Mesothelial cell of epicardium (in vitro differentiated cells): ENCODE measurements at places on chromosomes 11 and 22.

- no peak for DNase-seq
- no peak overlapping the region for H3K4me3 ChIP-seq
- H3K27ac ChIP-seq, result peak overlapping the region; percentile 64
- H3K36me3 ChIP-seq, result no peaks in the 10 kb centered on the region
- peaks cover 9% of the 10 kb centered on the region for H3K4me1 ChIP-seq
- no peaks in the 10 kb centered on the region for H3K27me3 ChIP-seq
Measured at GRCh38 chr11:94948070-94948617, 25.2 kb downstream of the CWC15 start.

GRCh38 chr11:18203723-18204122 is 31.1 kb downstream of the MRGPRX4 start:
- no peak overlapping the region for H3K27ac ChIP-seq
- no peaks in the 10 kb centered on the region for H3K36me3 ChIP-seq
- no peak for DNase-seq
- H3K4me3 ChIP-seq, result no peak overlapping the region
- peaks cover 45% of the 10 kb centered on the region for H3K27me3 ChIP-seq
- H3K4me1 ChIP-seq, result no peaks in the 10 kb centered on the region

- H3K36me3 ChIP-seq, result peaks cover 30% of the 10 kb centered on the region
- DNase-seq, result no peak
Measured at GRCh38 chr22:36304429-36304828, 51.5 kb downstream of the APOL1 start.

- peak overlapping the region; percentile 99 for H3K27ac ChIP-seq
- peaks cover 86% of the 10 kb centered on the region for H3K4me1 ChIP-seq
- H3K4me3 ChIP-seq, result peak overlapping the region; percentile 46
- no peak for DNase-seq
Measured at GRCh38 chr11:96307776-96308140, 35.2 kb downstream of the MAML2 start.

- no peaks in the 10 kb centered on the region for H3K36me3 ChIP-seq
- no peak overlapping the region for H3K27ac ChIP-seq
- DNase-seq, result no peak
- H3K27me3 ChIP-seq, result no peaks in the 10 kb centered on the region
Measured at GRCh38 chr11:27253224-27253623, 109.8 kb downstream of the CCDC34 start.

DNA sequence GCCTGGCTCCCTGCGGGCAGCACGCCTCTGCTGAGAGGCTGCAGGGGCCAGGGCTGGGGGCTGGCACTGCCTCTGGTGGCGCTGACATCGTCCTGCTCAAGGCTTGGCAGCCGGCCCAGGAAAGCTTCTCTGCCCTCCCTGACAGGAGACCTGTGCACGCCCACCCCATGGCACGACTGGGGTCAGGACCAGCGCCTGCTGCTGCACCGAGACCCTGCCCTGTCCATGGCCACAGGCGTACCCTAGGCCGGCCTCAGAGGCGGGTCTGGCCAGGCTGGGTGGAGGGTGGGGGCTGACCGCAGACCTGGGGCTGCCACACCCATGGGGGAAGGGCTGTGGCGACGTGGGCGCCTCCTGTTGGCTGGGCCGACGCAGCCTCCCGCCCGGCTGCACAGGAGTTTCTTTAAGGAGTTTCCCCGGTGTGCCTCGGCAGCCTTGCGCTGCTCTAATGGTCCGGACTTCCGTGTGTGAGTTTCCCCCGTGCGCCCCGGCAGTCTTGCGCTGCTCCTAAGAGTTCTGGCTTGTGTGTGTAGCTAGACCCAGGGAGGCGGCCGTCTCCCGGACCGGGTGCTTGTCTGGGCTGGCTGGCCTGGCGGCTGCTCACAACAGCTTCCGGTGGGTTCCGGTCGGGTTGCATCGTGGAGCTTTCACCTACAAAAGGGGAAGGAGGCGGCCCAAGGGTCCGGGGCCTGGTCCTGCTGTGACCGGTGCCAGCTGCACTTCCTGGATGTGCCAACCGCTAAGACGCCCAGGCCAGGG is 4.6 kb downstream of the TRABD start:
- peak overlapping the region; percentile 55 for H3K4me3 ChIP-seq
- DNase-seq, result no peak
- H3K36me3 ChIP-seq, result no peaks in the 10 kb centered on the region
- peaks cover 25% of the 10 kb centered on the region for H3K4me1 ChIP-seq

- no peak for DNase-seq
- no peaks in the 10 kb centered on the region for H3K27me3 ChIP-seq
- no peak overlapping the region for H3K27ac ChIP-seq
- H3K36me3 ChIP-seq, result peaks cover 43% of the 10 kb centered on the region
- H3K4me3 ChIP-seq, result no peak overlapping the region
Measured at GRCh38 chr22:40289991-40290459, 56.3 kb upstream of the ADSL start.

DNA sequence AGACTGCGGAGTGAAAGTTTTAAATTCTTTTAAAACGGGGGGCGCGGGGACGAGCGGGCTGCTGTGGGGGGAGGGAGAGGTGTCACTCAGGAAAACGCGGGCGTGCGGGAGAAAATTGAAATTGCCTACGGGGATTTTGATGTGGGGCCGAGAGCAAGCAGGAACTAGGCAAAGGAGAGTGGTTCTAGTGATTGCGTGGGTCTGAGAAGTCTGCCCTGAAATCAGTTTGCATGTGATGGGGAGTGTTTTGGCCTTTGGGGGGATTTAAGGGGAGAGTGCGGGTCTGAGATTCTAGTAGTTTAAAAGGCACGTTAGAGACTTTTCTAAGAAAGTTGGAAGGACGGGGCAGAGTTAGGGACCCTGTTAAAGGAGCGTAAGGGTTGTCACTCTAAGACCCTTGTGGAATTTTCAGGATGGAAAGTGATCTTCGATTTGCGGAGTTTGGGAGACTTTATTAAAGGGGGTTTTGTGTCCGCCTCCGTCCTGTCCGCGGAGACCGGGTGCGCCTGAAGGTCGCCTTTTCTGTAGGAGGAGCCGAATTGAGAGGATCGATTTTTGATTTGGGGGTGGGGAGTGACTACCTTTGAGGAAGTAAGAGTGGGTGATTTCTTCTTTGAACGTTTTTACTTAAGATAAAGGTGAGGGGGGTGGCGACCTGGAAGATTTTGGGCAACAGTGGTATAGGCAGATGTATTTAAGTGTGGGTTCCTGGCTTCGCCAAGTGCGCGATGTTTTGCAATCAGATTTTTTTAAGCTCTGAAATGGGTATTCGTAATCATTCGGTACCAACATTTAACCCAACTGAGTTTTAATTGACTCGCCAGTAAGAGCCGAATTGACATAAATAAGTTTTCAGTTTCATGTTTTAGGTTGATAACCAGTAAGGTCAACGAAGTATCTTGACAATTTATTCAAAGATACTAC is 1.1 kb downstream of the EED start:
- H3K27ac ChIP-seq, result no peak overlapping the region
- H3K4me1 ChIP-seq, result peaks cover 41% of the 10 kb centered on the region
- H3K4me3 ChIP-seq, result no peak overlapping the region
- no peaks in the 10 kb centered on the region for H3K36me3 ChIP-seq
- peaks cover 3% of the 10 kb centered on the region for H3K27me3 ChIP-seq
- DNase-seq, result no peak
